ENCODE measurements at places on chromosomes 6 and 20.

- DNase-seq, result no peak
These were observed 96.3 kb downstream of the FHL5 start for GRCh38 chr6:96659084-96659845.

DNA sequence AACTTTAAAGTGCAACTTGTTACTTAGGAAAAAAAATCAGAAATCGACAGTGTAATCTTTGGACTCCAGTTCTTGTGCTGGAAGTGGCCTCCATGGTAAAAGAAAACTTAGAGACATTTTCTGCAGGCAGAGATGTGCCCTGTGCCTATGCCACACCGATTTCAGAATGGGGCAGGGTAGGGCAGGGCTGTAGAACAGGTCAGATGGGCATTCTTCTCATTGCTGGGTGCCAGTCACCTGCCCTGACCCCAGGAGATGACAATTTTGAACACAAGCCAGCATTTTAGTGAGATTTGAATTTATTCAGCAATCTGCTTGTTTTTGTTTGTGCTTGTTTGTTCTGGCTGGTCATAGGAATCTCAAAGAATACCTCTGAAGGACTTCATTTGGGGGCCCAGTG lies 63.3 kb downstream of the SASH1 start:
- no peak for DNase-seq

- DNase-seq, result peak; percentile 9
These were observed 243.9 kb upstream of the RUNX2 start for GRCh38 chr6:45084257-45084656.

- DNase-seq, result no peak
These were observed 12.9 kb downstream of the TGM2 start for GRCh38 chr20:38152175-38152620.

GRCh38 chr6:34530753-34531365 lies 25.3 kb downstream of the SPDEF start:
- DNase-seq, result no peak

GRCh38 chr6:9537381-9537780 lies 877.5 kb downstream of the TFAP2A start:
- DNase-seq, result no peak

DNA sequence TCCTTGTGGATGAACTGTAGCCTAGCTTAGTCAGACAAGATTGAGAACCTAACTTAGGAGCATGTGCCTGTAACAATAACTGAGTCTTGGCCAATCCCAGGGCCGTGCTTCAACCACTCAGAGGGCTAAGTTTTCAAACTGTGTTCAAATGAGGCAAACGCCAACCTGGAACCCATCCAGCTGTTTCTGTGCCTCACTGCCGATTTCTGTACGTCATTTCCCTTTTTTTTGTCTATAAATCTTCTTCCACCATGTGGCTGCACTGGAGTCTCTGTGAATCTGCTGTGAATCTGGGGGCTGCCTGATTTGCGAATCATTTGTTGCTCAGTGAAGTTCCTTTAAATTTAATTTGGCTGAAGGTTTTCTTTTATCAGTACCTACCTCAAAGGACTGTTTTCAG lies 115.0 kb upstream of the CHD6 start:
- no peak for DNase-seq

GRCh38 chr6:9699888-9700287 lies 715.0 kb downstream of the TFAP2A start:
- DNase-seq, result no peak

DNA sequence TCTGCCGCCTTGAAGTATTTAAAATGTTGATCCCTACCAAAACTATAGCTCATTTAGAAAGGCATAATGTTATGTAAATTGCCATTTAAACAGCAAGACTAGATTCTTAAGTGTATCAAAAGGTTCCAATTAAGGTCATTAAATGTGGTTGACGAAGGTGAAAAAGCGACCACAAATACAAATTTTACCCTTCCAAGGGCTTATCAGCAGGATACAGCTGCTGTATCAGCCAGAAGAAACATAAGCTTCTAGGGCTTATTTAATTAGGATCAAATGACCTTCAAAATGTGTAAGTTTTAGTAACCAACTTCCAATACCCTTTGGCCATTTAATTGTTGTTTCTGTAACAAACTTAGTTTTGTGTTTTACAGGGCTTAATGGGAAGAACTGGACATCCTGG lies 139.9 kb downstream of the COL9A1 start:
- DNase-seq, result no peak

- DNase-seq, result no peak
These were observed 56.1 kb downstream of the KIAA0408 start for GRCh38 chr6:127402890-127403617.

GRCh38 chr6:163637524-163637923 lies 223.0 kb downstream of the QKI start:
- DNase-seq, result no peak

DNA sequence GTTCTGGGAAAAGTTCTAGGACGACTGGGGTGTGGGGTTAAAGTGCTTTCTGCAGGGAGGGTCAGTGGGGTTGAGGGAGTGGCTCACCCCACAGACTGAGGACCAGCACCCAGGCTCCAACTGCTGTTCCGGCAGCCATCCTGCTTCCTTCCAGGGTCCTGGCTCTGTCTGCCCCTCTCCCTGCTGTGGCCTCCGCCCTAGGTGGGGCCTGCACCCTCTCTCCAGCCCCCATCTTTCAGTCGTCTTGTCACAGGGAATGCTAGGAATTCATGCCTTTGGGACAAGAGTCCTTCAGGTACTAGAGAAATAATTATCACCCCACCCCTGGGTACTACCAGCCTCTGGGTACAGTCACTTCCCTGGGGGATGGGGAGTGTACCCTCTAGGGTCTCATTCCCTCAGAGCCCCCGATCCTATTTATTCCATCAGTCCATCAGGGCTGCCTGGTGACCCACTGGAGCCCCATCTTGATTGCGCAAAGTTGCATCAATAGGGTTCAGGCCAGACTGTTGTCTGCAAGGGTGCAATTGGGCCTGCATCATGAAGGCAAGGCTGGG lies at the start of gene AGER:
Gene AGER (minus strand): TSS at position 170 of the 557 bp plus-strand sequence. CDS start 31 bp downstream, at position 139.
- DNase-seq, result no peak

DNA sequence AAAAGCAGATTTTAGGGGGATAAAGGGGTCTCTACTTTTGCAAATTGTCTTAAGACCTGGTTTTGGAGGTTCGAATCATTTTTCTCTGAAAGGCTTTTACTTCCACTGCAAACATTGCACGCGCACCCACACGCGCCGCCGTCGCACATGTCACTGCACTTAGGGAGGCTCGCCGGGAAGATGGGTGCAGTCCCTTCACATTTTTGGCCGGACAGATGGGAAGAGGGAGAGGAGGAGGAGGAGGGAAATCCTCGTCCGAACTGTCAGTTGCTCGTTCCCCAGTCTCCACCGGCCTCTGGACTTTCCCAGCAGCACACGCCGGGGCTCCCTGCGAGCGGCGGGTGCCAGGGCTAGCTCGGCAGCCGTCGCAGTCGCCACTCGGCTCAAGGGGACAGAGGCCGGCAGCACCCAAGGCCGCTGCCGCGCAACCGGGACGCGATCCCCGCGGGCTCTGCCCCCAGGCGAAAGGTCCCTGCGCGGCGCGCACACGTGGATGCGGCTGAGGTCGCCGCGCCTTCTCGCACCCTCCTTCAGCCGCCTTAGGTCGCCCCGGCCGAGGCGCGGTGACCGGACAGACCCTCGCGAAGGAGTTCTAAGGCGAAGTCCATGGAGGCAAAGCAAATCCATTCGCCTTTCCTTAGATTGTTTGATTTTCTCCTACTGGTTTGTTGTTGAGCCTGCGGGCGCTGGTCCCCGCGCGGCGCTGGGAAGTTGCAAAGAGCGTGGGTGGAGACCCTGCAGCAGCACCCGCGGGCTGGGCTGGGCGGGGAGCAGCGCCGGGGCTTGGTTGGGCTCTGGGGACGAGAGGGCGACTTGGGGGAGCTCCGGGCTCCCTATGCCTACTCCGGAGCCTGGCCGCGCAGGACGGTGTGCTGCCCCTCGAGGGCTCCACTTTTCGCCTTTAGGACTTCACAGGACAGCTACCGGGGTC lies 1.2 kb downstream of the MYB start:
- peak; percentile 33 for DNase-seq

GRCh38 chr6:117951783-117952182 lies 44.7 kb downstream of the SLC35F1 start:
- DNase-seq, result no peak

DNA sequence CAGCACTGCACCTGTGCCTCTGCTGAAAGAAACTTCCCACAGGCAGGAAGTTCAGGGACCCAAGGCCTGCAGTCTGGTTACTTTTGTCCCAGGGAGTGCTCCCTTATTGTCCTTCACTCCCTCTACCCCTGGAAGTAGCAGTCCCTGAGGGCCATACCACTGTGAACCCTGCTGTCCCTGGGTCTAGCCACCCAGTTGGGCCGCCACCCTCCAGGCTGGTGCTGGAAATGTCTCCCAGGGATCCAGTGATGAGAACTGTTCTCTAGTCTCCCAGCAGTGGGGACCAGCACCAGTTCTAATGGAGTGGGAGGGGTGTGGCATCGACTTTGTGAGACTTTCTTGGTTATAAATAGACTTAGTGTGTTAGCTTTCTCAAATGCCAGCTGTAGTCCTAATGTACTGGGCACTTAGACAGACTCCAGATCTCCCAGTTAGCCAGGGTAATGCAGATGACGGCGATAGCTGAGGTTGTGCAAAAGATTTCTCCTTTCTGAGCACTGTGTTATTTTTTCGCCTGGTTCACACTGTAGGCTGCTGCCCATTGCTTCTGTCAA lies 462.5 kb downstream of the CDH26 start:
- no peak for DNase-seq

GRCh38 chr6:47377971-47378370 lies 68.3 kb upstream of the TNFRSF21 start:
- no peak for DNase-seq

DNA sequence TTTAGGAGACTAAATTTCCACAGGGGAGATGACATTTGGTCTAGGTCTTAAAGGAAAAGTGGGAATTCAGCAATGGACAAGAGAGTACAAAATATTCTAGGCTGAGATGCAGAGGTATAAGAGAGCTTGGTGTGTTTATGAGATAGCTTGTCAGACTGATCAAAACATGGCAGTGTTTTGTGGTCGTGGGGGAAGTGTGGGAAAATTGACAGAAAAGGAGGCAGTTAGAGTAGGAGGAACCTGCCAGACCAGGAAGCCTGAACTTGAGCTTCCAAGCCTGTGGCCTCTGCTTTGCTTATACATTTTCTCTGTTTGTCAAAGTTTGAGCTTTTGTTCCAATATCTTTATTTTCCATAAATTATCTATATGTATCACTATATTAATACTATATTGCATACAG lies 69.5 kb upstream of the MAP3K7 start:
- no peak for DNase-seq

- DNase-seq, result no peak
These were observed 35.8 kb downstream of the GRIK2 start for GRCh38 chr6:101429270-101429669.

DNA sequence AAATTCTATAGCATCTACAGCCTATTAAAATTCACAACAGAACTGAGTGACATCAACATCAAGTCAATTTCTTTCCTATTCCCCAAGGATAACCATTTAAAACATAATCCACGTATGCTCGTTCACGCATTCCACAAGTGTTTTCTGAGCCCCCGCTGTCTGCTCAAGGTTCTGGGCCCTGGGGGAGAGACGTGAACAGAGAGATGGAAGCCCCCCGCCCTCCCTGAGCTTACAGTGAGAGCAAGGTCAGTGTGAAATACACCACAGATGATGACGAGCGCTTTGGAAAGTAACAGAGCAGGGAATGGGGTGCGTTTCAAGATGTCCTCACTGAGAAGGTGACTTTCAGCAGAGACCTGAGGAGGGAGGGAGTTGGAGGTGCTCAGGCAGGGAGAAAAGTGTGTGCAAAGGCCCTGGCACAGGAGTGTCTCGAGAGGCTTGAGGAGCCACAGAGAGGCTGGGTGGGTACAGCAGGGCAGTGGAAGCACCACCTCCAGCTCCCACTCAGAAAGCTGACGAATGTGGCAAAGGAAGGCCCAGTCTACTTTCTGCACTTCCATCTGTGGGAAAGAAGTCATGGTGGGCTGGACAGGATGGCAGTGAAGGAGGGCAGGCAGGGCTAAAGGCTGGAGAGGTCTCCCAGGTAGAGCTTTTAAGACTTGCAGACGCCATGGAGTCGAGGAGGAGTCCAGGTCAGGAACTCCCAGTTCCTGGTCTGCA lies 88.3 kb downstream of the DLL1 start:
- DNase-seq, result no peak

DNA sequence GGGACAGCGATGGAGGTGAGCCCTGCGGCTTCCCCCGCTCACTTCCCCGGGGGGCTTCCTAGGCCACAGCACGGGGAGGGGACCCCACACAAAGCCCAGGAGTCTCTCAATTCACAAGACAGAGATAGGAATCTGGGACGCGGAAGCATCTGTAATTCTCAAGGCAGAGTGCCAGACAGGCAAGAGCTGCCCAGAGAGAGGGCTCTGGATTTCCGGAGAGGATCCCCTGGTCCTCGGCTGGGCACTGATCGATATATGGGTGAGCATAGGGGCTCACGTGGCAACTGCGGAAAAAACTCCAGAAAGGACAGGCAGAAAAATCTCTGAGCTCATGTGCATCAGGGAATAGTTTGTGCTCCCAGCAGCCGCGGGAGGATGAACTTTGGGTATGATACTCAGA lies 296.2 kb downstream of the NRN1 start:
- DNase-seq, result no peak

Data from CD4-positive, alpha-beta T cell treated with Interleukin-15 for 4 hours (primary cell).